ENCODE measurements at places on chromosomes 1 and 21.
A peak's percentile ranks its signal among the peaks of the same experiment; 100 is the strongest.

GRCh38 chr1:55885619-55886018, 670.5 kb upstream of the USP24 start:
- no peak for DNase-seq

GRCh38 chr1:93605812-93606512, 75.7 kb downstream of the BCAR3 start:
- DNase-seq: no peak

DNA sequence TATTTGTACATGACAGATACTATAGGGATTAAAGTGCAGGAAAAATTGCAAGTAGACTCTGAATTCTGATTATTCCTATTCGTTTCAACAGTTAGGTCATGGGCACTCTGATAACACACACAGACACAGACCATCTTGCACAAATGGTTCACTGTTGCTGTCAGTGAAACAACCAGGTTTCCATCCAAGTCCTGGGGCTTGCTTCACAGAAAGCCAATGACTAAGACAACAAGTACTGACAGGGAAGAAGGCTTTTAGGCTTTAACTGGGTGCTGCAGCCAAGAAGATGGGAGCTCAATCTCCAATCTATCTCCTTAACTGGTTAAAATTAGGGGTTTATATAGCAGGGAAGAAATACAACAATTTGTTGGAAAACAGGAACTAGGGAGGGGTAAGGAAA, 57.6 kb downstream of the RIMS3 start:
- no peak for DNase-seq

DNA sequence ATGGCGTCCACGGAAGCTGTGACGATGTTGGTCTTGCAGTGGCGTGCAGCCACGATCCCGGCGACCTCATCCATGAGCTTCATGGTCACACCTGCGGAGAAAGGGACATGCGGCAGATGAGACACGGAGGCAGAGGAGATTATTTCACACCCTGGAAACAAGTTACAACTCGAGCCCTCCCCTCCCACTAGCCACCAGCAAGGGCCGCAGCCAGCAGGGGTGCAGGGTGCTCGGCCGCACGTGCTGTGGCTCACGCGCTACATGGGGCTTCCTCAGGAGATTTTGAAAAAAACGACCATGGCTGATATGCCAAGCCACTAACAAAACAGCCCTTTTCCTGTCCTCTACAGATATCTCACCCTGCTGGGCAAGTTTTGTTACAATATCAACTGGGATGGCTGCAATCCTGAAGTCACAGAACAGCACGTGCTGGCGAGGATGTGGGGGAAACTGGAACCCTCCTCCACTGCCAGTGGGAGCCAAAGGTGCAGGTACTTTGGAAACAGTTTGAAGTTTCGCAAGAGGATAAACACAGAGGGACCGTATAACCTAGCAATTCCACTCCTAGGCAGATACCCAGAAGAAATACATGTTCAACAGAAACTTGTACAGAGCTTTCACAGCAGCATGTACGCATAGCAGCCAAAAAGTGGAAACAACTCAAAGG, 34.1 kb upstream of the GPR153 start:
- DNase-seq: no peak

GRCh38 chr1:43074244-43074643, 97.8 kb downstream of the EBNA1BP2 start:
- no peak for DNase-seq

GRCh38 chr1:190192627-190193026, 285.0 kb downstream of the BRINP3 start:
- no peak for DNase-seq

GRCh38 chr1:218546314-218546713, 201.2 kb downstream of the TGFB2 start:
- no peak for DNase-seq

GRCh38 chr1:12620488-12620865, 2.5 kb upstream of the DHRS3 start:
- DNase-seq: no peak

DNA sequence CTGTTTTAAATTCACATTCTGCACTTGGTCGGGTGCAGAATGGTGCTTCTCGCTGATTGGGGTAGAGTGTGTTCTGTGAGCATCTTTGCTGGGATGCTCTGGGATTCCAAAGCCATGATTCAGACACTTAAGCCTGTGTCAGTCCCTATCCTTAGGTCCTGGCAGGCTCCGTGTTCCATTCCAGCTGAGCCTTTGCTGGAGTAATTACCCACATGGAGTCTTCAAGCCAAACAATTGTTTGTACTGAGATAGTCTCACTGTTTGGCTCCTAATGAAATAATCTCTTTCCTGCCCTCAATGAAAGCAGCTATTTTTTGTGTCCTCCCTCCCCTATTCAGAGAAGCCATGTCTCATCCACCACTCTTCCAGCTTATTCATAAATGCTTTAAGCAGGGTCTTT, 18.7 kb downstream of the SMAP2 start:
- DNase-seq: no peak

DNA sequence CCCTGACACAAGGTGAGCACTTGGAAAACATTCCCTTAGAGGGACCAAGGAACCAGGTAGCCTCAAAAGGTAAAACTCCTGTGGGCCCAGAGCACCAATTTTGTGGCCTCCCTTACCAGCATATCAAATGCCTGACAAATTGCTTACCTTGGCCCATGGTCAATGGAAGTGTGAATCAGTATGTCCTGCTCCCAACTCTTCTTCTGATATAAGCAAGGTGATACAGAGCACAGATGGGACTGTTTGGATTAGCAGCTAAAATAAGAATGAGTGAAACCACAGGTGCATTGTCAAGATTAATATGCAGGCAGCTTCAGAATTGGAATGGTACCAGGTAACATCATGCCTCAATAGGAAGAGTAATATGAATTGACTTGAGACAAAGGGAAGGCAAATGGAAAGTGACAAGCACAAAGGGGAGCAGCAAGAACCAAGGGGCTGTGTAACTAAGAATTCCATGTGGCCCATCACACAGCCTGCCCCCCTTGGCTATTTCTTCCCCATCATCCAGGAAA, 156.8 kb upstream of the KCND3 start:
- no peak for DNase-seq

DNA sequence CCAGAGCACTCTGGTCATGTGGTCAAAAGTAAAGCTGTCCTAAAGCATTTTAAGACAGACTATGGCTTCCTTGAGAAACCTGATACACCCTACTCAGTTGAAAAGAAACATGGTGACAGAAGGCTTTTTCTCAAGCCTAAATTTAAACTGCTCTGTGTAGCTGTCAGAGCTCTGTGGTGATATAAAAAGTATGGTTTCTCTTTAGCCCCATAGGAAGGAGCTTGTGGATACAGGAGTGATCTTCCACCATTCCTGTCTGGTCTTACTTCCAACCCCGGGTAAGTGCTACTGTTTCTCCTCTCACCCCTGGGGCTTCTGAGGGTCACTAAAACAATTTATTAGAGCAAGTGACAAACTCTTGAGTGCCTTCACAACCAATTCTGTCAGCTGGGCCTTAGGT, 8.5 kb downstream of the TP53BP2 start:
- no peak for DNase-seq

- DNase-seq: peak; percentile 74
These were observed at the start of gene TRIM46 for GRCh38 chr1:155173478-155174323. TRIM46 (plus strand) TSS chr1:155173849; CDS start chr1:155173967, 118 bp downstream.

DNA sequence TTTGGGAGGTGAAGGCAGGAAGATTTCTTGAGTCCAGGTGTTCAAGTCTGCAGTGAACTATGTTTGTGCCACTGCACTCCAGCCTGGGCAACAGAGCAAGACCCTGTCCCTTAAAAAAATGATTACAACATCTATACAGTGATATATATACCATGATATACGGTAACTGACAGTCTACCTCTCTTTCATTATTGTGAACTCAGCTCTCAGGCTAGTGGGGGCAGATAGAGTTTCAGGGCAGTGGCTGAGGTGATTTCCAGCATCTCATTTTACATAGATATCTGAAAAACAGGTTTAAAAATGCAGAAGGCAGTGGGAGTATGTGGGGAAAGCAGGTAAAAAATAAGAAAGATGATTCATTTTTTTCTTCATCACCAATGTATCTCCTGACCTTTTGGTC, 8.1 kb upstream of the NTNG1 start:
- DNase-seq: no peak

DNA sequence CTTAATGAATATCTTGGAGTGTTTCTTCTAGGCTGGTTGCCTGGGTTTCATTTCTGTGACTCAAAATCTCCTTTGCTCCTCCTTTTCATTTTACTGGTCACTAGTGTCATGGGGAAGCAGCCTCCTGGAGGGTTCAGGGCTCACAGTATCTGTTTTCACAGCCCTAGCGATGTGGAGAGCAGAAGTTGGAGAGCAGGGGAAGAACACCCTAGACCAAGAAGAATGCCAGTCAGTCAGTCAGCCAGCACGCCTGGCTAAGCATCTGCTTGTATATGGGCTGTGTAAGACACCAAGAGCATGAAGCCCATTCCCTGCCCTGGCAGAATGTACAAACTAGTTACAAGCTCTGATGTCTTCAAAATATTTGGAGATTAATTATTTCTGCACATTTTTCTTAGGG, 7.9 kb downstream of the RXRG start:
- no peak for DNase-seq
